ENCODE measurements at places on chromosomes 12 and 14.

- no peak for DNase-seq
Observed at GRCh38 chr12:52515927-52516831, 4.0 kb downstream of the KRT5 start.

- no peak for DNase-seq
Observed at GRCh38 chr14:104462651-104463630, 116.6 kb upstream of the C14orf180 start.

- no peak for DNase-seq
Observed at GRCh38 chr12:70354787-70355186, 11.3 kb upstream of the KCNMB4 start.

- no peak for DNase-seq
Observed at GRCh38 chr12:5708371-5708770, 236.7 kb downstream of the ANO2 start.

DNA sequence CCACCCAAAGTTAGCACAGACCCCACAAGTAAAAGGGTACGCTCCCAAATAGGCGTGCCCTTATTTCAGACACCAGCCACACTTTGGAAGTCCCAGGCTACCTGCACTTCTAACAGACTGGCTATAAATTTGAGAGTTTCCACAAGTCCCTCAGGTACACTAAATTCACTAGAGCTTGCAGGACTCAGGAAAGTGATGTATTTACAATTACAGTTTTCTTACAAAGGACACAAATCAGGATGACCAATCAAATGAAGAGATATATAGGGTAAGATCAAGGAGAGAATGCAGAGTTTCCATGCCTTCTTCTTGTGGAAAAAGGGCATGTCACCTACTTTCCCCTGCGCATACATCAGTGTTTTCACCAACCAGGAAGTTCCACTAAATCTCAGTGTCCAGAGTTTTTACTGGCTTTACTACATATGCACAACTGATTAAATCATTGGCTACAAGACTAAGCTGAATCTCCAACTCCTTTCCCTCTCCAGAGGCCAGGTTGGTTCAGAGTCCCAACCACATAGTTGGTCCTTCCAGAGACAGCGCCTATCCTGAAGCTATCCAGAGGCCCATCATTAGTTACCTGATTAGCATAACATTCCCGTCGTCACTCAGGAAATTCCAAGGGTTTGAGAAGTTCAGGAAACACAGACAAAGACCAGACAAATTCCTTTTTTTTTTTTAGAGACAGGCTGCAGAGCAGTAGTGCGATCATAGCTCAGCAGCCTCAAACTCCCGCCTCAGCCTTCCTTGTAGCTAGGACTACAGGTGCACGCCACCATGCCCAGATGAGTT is 84.2 kb downstream of the DENND5B start:
- no peak for DNase-seq

GRCh38 chr12:124381456-124382296 is 86.8 kb downstream of the RFLNA start:
- DNase-seq = peak; percentile 96

- no peak for DNase-seq
Observed at GRCh38 chr12:123051556-123051955, 71.1 kb downstream of the ARL6IP4 start.

- no peak for DNase-seq
Observed at GRCh38 chr12:12004524-12004923, 66.2 kb upstream of the BCL2L14 start.

DNA sequence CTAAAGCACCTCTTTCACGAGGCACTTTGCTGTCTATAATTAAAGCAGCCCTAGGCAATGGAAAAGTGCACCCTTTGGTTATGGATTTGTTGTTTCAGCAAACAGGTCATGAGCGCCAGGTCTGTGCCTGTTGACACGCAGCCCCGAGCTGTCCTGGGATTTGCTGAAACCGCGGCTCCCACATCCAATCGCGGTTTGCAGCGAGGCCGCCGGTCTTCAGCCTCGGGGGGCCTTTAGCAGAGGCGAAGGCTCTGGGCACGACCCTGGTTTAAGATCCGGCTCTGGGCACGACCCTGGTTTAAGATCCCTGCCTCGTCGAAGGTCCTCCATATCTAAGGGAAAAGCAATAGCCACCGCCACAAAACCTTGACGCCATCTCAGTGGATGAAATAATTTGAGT is 79.2 kb downstream of the GLT1D1 start:
- no peak for DNase-seq

- DNase-seq = no peak
Observed at GRCh38 chr12:108379823-108380222, 40.7 kb upstream of the CMKLR1 start.

DNA sequence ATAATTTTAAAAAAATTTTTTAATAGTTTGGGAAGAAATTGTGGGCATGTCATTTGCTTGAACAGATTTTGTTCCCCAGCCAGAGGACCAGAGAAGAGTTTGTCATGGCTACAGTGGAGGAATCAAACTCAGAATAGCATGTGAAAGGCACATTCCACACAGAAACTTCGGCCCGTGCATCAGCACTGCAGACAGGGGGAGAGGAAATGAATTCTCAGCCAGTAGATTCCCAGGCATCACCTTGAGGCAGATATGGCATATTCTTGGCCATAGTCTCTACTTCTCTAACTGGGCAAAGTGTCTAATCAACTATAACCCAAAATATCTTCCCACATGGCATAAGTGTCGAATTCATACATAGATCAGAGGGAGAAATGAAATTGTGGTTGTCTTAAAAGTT is 153.3 kb downstream of the PRKCH start:
- no peak for DNase-seq

GRCh38 chr14:69001375-69001774 is 22.3 kb upstream of the ACTN1 start:
- DNase-seq = no peak

DNA sequence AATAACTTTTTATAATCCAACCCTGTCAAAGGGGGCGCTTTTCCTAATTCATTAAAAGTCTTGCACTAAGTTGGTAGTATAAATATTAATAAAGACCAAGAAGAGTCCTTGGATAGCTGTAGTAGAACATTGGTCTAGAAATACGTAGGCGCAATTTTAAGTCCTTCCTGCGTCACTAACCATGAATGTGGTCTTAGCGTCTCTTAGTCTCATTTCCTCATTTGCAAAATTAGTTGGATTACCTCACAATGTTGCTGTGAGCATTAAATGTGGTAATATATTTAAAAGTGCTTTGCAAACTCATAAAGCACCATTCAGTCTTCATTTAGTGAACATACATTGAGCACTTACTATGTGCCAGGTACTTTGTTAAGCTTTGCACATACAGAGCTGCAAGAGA is 149.7 kb downstream of the AEBP2 start:
- no peak for DNase-seq

- DNase-seq = peak; percentile 62
Observed at GRCh38 chr14:65961004-65961403, 525.2 kb upstream of the CCDC196 start.

DNA sequence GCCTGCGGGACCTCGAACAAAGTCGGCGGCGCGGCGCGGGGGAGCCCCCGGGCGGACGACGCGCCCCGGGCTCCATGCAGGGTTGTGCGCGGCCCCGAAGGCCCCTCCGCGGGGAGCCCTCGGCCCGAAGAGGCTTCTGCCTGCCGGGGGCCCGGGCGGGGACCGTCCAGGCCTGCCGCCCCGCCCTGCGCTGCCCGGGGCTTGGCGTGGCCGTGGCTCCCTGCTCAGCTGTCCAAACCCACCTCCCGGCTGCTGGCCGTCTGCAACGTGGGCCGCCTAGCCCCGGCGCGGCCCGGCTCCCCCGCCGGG is 670 bp downstream of the DYRK2 start:
- DNase-seq = no peak

- DNase-seq = no peak
Observed at GRCh38 chr14:76050797-76051392, 65.3 kb downstream of the IFT43 start.

DNA sequence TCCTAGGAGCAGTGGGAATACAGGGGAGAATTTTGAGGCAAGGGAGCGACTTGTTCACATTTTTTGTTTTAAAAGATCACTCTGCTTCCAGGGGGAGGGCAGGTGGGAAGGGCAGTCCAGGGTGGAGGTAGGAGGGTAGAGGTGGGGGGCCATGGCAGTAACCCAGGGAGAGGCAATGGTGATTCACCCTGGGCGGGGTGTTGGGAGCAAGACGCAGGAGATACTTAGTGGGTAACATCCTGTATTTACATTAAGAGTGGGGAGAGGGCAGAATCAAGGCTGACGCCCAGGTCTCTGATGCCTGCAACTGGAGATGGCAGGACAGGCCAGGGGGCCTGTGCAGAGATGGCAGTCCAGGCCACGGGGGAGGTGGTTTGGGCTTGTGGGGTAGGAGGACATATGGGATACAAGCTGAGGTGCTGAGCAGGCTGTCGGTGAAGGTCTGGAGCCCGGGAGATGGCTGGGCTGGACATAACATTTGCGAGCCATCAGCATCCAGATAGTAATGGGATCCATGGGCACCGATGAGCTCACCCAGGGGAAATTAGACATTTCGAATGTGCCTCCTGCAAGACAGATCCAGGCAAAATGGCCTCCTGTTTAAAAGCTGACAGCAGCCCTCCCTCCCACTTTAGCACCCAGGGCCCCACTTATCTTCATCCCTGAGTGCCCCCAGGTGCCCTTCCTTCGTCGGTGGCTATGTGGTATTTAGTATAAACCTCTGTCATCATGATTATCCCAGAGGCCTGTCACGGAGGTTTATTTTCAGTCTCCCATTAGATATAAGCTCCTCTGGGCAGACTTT is 9.3 kb downstream of the EML1 start:
- DNase-seq = no peak
